ENCODE measurements at places on chromosomes 12 and 14.

- DNase-seq = no peak
Observed at GRCh38 chr12:24185782-24186181, 236.3 kb upstream of the SOX5 start.

GRCh38 chr14:64745511-64746091 lies 41.4 kb downstream of the PLEKHG3 start:
- DNase-seq = no peak

DNA sequence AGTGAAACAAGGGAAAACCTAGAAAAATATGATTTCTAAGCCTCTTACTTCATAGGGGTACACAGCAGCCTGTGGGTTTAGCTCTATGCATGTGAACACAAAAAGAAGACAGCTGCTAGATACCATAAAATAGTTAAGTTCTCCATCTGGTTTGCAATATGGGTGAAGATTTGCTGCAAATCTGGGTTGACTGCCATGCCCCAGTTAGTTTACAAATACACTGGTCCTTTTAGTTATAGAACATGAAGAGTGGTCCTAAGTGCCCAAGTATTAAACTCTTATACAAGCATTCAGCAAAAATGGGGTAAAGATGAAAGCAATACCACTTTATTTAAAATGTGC lies 176.1 kb downstream of the AEBP2 start:
- no peak for DNase-seq

DNA sequence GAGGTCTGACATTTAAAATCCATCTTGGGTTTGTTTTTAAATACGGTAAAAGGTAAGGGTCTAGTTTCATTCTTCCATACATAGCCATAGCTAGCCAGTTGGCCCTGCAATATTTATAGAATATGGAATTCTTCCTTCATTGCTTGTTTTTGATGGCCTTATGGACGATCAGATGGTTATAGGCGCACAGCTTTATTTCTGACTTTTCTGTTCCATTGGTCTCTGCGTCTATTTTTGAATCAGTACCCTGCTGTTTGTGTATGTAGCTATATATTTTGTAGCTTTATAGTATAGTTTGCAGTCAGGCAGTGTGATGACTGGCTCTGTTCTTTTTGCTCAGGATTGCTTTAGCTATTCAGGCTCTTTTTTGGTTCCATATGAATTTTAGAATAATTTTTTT lies 366.8 kb upstream of the MIS18BP1 start:
- DNase-seq = no peak

GRCh38 chr12:132686825-132687210 lies 324 bp downstream of the POLE start:
- DNase-seq = no peak

- no peak for DNase-seq
Observed at GRCh38 chr12:69662764-69663163, 36.3 kb downstream of the BEST3 start.

- DNase-seq = no peak
Observed at GRCh38 chr14:64705381-64706118, 1.3 kb downstream of the PLEKHG3 start.

- no peak for DNase-seq
Observed at GRCh38 chr12:55865327-55865726, 22.6 kb upstream of the MMP19 start.

GRCh38 chr12:93587611-93588010 lies 15.1 kb downstream of the SOCS2 start:
- DNase-seq = no peak

Data from T-cell (primary cell).